Ureter (tissue), 1 donor: ENCODE measurements at places on chromosomes 3 and 15.

GRCh38 chr15:66778314-66778665 lies 76.3 kb downstream of the SMAD6 start:
- no peak for DNase-seq

DNA sequence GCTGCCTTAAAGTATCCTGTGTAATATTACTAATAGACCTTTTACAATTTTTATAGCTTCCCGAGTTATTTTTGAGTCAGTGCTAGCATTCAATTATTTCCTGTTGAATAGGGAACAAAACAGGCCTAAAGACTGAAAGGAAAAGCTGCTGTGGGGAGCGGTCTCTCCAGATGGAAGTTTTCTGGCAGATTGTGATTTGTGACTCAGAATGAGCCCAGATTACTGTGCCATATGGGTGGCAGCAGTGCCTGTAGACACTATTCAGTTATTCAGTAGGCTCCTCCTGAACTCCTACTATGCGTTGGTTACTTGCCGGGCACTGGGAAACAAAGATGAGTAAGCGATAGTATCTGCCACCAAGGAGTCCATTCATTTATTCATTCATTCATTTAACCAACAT lies 211.8 kb downstream of the CHST2 start:
- DNase-seq = no peak

- no peak for DNase-seq
Measured at GRCh38 chr15:44427756-44428724, 611 bp downstream of the CTDSPL2 start.

DNA sequence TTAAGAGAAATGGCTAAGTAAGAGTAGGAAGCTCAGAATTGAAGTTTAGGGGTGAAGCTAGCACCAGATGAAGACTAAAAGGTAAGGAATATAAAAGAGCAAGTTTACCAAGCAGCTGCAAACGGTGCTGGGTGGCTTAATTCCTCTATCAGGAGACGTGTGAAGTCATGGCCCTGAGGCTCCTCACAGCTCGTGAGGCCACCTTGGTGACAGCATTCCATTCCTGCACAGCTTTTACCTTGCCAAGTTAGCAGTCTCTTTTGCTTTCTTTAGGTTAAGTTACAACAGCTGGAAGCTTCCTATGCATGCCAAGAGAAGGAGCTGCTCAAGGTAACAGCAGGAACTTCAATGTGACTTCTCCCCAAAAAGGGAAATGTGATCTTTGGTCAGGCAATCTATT lies 6.4 kb downstream of the TMCO5A start:
- no peak for DNase-seq

DNA sequence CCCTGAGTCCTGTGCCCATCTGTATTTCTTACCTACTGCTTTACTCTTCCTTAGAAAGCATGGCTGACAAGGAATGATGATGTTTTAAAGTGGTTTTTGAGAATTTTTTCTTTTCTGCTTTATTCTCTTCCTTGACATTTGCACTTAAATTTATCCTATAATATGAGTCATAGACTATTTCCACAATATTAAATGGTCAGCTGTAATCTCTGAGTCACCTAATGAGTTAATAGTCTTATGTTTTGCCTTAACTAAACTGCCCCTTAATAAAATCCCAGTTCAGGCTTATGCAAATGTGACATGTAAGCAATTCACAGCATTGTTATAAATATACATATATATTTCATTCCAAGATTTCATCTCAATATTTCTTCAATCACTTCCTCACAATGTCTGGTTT lies 23.8 kb downstream of the MEIS2 start:
- no peak for DNase-seq

- no peak for DNase-seq
Measured at GRCh38 chr15:68796576-68796975, 24.1 kb downstream of the ANP32A start.

DNA sequence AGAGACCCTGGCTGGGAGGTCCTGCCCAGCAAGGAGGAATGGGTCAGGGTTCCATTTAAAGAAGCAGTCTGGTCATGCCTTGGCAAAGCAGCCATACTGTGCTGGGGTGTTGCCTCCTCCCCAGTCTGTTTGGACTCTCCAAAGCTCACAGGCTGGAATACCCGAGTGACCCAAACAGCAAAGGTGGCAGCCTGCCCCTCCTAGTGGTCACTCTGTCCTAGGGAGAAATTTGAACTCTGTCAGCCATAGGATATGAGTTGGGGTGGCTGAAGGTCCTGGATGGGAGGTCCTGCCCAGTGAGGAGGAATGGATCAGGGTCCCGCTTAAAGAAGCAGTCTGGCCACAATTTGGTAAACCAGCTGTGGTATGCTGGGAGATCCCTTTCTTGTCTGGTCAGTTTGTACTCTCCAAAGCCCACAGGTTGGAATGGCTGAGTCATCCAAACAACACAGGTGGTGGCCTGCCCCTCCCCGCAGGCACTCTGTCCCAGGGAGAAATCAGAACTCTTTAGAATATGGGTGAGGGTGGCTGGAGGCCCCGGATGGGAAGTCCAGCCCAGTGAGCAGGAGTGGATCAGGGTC lies 45.0 kb downstream of the CCR1 start:
- no peak for DNase-seq

GRCh38 chr3:63462732-63463131 lies 184.6 kb downstream of the SYNPR start:
- no peak for DNase-seq

GRCh38 chr15:62779036-62779770 lies 263.3 kb upstream of the TPM1 start:
- no peak for DNase-seq

DNA sequence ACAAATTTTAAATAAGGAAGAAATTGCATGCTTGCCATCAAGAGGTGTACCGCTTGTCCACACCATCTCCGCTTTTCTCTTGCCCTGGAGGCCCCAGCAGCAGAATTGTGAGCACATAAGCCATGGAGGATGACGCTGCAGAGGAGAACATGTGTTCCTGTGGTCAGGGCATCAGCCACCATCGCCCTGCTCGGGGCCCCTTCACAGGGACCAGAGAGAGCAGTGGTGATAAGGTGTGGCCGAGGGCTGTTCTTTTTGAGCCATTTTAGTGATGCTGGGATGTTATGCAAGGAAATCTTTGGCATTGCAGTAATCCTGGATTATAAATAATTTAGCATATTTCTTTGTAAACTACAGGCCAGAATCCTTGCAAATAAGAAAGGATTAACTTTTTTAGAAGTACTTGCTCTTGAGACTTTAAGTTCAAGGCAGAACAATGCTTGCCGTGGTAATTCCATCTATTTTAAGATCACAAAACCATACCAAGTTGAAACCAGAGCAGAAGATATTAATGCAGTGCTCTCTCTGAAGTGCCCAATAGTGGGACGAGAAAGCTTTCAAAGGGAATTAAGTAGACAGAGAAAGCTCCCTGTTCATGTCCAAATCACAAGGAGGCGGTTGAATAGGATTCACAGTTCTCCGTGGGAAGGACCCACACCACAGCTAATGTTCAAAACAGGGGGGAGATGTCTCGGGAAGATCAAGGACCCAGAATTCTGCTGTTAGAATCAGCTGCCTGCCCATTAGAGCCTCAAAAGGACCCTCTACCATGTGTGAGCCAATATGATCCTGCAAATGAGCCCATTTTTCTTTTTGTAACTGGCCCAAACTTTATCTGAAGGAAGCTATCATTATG lies 338.5 kb downstream of the RORA start:
- DNase-seq = no peak

DNA sequence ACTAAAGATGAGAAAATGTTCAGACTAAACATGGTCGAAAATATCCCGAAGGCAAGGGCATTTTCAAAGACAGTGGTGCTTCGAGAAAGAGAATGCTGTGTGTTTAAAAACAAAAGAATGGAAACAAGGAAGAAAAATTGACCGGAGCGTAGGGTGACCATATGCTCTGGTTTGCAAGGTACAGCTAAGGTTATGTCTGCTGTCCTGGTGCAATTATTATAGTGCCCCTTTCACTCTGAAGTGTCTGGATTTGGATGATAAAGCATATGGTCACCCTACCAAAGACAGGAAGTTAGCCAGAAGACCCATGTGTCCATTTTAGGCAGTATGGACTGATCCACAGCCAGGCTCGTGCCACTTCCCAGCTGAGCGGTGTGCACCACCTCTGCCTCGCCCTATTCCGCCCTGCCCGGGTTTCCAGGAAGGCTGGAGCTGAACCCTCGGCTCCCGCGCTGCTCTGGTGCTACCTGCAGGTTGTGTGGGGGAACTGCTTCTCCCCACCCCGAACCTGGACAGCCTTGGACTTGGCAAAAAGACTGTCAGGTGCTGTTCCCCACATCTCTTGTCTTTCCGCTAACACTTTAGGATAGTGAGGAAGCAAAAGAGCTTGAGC lies 25.2 kb downstream of the GOLGA6D start:
- DNase-seq = peak; percentile 64

GRCh38 chr3:122200661-122201060 lies 17.2 kb downstream of the CASR start:
- DNase-seq = no peak

DNA sequence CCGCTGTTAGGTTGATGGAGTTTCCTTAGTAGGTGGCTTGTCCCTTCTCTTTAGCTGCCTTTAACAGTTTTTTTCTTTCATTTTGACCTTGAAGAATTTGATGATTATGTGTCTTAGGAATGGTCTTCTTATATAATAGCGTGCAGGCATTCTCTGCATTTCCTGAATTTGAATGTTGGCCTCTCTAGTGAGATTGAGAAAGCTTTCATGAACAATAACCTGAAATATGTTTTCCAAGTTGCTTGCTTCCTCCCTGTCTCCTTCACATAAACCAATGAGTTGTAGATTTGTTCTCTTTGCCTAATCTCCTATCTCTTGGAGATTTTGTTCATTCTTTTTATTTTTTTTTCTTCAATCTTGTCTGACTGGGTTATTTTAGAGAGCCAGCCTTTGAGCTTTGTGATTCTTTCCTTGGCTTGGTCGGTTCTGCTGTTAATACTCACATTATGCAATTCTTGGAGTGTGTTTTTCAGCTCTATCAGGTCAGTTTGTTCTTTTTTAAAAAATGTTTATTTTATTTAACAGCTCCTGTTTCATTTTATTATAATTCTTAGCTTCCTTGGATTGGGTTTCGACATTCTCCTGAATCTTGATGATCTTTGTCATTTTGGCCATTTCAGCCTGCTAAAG lies 627.9 kb downstream of the SI start:
- no peak for DNase-seq

- no peak for DNase-seq
Measured at GRCh38 chr3:39068556-39068955, 16.7 kb downstream of the WDR48 start.

DNA sequence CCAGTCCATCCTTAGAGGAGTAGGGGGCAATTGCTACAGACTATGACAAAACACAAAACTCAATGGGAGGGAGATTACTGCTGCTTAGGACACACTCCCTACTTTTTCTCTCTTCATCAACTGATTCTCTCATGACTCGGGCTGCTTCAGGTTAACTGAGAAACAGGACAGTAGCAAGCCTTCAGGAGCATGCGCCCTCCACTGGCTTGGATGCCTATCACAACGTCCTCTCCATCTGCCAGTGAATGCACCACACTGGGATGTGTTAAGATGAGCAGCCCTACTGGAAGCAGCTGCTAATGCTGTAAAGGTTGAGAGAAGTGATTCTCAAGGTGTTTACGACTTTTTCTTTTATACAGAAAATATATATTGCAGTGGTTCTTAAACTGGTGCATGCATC lies 542.3 kb downstream of the EDEM1 start:
- no peak for DNase-seq

DNA sequence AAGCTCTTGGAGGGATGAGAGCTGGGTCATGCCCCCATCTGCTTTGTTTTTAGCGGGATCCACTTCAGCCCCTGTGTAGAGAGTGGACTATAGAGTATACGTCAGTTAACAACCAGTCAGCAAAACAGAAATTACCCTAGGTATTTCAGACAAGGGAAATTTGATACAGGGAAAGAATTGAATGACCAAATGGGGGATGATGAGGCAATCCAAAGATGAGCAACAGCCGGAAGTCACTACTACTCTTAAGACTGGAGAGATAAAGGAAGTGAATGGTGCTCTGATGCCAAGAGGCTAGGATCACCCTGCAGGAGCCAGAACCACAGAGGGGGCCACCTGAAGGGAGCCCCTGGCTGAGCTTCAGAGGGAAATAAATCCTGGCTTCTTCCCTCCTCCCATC lies 1.7 kb upstream of the GPR62 start:
- DNase-seq = no peak

- DNase-seq = no peak
Measured at GRCh38 chr3:168540726-168541125, 445.0 kb upstream of the GOLIM4 start.

DNA sequence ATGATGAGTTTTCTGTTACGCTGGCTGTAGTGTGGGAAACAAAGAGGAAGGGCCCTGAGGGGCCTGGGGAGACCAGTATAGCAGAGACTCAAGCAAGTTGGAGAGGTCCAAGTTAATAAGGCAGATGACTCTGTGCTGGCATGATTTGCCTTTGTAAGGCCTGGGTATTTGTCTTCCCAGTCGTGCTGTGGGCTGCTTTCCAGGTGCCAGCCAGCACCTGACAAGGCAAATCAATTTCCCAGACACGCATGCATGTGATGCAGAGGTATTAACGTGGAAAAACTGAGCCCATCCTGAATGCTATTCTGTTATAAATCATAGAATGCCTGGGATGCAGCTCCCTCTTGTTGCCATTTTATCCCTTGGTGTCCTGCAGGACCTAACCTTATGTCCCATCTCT lies 175.6 kb downstream of the MFSD1 start:
- DNase-seq = no peak

DNA sequence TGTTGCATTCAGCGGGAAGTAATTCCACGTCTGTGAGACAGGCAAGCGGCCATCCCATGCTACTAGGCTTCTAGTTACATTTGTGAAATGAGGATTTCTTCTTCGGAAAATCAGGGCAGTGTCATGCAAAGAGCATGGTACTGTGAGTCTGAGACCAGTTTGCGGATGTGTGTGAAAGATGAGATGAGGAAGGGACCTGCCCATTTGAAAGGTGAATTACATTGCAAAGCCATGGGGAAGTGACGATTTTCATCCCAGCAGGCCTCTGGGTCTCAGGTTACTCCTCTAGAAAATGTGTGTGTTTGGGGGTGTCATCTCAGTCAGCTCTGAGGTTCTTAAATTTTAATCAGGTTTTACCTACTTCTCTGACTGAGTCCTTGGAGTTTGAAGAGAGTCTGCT lies 16.1 kb downstream of the TLE3 start:
- no peak for DNase-seq

DNA sequence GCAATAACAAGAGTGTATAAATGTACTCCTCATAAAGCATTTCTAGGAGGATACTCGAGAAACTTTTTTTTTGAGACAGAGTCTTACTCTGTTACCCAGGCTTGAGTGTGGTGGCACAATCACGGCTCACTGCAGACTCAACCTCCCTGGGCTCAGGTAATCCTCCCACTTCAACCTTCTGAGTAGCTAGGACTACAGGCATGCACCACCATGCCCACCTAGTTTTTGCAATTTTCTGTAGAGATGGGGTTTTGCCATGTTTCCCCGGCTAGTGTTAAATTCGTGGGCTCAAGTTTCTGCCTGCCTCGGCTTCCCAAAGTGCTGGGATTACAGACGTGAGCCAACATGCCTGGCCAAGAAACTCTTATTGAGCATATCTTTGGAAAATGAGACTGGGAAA lies 59.1 kb upstream of the PHLDB2 start:
- DNase-seq = no peak

GRCh38 chr3:177377166-177377565 lies 179.9 kb upstream of the TBL1XR1 start:
- peak; percentile 66 for DNase-seq
